Activated CD4-positive, alpha-beta T cell treated with anti-CD3 and anti-CD28 coated beads, Interleukin-2, Interleukin-6, amounts not matched to agents 100 ng/mL and 50 ng/mL, durations not matched to agents 16 hours and 8 hours (primary cell): ENCODE measurements at places on chromosomes 1 and 21.

DNA sequence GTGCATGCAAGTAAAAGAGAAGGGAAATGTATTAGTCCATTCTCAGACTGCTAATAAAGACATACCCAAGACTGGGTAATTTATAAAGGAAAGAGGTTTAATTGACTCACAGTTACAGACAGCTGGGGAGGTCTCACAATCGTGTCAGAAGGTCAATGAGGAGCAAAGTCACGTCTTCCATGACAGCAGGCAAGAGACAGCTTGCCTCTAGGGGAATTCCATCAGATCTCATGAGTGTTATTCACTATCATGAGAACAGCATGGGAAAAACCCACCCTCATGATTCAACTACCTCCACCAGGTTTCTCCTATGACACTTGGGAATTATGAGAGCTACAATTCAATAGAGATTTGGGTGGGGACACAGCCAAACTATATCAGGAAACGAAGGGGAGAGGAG is 8.1 kb downstream of the KRTAP21-3 start:
- DNase-seq, result peak; percentile 14

DNA sequence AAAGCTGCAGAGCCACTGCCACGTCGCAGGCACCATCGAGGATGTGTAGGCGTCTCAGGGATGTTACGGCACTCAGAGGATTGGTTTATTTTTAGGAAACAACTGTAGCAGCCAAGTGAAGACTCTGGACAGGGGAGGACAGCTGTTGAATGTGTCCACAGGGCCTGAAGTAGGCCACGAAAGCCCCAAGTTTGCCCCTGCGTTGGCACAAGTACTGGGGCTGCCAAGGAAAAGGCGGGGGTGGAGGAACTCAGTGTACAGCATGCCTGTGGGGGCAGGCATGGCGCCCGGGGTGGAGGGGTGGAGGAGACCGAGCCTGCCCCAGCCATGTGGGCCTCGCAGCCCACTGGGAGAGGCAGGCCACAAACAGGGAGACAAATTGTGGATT is 89.7 kb downstream of the ADARB1 start:
- no peak for DNase-seq

- DNase-seq, result no peak
These were observed 153.5 kb downstream of the LRRC40 start for GRCh38 chr1:70051926-70052325.

GRCh38 chr1:27116697-27117096 is 38.2 kb downstream of the SLC9A1 start:
- DNase-seq, result no peak

- no peak for DNase-seq
These were observed 56.5 kb downstream of the GATAD2B start for GRCh38 chr1:153866045-153866850.

DNA sequence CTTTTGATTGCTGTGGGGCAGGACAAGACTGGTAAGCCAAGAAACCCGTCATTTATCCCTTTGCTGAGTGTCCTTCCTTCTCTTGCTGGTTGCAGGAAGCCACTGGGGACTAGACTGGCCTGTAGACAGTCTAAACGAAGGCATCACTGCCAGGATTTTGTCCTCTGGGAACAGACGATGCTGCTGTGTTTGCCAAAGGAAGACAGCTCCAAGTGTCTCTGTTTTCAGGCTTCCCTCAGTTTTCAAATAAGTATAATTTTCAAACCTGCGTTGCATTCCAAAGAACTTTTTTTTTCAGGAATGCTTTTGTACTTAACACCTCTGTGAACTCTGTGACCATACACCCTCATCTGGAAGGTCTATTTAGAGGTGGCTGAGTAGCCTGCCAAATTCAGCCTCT is 269.4 kb downstream of the HLX start:
- no peak for DNase-seq

DNA sequence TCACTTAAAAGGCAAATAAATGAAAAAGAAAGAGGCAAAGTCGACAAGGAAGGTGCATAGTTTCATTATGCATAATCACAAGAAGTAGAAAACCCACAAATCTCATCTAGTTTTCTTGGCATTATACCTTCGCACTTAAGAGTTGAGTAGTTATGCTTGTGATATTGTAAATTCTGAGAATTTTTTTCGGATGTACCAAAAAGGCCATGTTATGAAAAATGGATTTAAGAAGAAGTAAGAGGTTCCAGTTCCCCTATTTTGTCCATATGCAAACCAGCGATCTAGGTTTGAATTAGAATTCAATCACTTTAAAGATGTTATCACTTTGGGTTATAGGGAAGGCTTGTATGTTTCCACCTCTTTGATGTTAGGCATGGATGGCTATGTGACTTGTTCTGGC is 7.9 kb upstream of the ERICH3 start:
- peak; percentile 47 for DNase-seq

DNA sequence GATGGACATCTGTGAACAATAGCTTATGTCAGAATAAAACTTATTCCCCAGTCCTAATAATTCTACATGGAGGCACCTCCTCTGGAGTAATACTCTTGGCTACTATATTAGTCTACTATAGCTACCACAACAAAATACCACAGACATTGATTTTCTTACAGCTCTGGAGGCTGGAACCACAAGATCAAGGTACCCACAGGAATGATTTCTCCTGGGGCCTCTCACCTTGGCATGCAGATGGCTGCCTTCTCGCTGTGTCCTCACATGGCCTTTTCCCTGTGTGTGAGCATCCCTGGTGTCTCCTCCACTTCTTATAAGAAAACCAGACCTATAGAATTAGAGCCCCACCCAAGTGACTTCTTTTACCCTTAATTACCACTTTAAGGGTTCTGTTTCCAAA is 244.3 kb downstream of the BARHL2 start:
- DNase-seq, result no peak

- DNase-seq, result no peak
These were observed 49.2 kb downstream of the UMODL1 start for GRCh38 chr21:42120101-42120902.
